Adrenal gland (tissue), 19 donors: ENCODE measurements at places on chromosomes 4 and X. TPM values are rescaled to one million over a fixed set of nuclear protein-coding genes. Genes with fewer than 3 reads are reported as not detected.

The SPATA4 gene
- 0.83 TPM for total RNA-seq

DNA sequence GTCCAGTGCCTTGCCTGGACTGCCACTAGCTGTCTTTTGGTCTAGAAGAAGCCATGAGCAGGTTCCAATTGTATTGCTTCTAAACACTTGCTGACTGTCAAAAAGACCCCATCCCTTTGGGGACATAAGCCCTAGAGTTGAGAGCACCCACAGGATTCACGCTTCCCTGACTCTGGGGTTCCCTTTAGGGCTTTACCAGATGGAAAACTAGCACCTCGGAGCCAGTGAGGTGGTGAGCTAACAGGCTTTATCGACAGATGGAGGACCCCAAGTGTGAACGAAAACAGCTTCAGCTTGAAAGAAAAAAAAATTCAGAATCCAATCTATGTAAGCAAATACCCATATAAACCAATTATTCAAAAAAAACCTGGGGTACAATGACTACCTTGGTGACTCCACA, 90.8 kb downstream of the NAA11 start:
- no peak for DNase-seq

DNA sequence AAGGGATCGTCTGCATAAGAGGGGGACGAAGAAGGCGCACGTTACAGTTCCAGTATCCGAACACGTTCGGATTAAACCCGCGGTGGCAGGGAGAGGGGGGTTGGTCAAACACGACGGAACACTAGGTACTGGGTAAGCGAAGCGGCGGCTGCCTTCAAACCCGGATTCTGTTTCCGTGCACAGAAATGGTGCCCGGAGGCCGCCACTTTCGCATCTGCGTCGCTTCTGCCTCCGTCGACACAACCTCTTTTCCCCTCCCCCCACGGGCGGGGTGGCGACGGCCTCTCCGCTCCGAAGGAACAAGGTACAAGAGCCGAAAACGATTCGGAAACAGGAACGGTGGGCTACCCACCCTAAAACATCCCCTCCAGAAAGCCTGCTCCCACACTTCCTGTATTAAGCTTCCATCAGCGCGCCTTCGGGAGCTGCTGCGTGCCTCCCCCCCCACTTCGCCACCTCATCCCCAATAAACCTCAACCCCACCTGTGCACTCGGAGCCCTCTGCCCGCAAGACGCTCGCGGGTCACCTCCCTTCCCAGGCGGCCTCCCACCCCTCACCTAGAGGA, 667 bp downstream of the G3BP2 start:
- DNase-seq: peak; percentile 80

GRCh38 chr4:1296324-1297022, 6.8 kb downstream of the MAEA start:
- peak; percentile 28 for DNase-seq
